Cardiac fibroblast (primary cell): ENCODE measurements at places on chromosomes 1 and 21.

GRCh38 chr1:47515164-47515789 is 77.4 kb downstream of the FOXD2 start:
- no peak for DNase-seq

DNA sequence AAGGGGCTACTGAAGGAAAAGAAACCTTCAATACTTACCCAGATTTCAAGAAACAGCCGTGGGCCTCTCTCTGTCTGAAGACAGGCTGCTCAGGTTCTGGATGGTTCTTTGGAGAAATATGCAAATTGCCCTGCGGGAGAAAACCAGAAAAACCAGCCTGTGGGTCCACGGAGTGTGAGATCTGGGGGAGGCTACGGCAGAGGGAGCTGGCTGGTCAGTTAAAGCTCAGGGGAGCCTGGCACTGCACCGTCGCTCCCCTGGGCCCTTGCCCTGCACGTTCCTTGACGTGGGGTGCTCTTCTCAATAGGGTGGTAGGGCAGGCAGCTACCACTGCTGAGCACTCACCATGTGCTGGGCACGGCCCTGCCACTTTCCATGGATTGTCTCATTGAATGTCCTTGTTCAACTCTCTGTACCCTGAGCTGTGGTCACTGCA is 12.7 kb downstream of the TMCO4 start:
- no peak for DNase-seq

DNA sequence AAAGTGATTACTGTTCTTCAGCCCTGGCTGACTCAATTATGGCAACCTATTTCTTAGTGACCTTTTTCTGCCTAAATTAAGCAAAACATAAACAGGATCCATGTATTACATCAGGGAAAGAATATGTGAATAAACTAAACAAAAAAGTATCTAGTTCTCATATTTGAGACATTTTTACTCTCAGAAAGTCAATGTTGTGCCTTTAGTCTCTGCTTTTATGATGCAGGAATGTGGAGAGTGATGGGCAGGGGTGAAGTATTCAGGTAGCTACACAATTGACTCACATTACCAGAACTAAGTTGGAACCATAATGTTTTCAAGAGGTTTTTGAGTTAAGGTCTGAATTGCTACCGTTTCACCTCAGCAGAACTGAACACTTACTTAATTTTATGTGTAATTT is 462.7 kb upstream of the CXADR start:
- no peak for DNase-seq

GRCh38 chr1:211376807-211377470 is 50.3 kb downstream of the TRAF5 start:
- DNase-seq, result no peak

DNA sequence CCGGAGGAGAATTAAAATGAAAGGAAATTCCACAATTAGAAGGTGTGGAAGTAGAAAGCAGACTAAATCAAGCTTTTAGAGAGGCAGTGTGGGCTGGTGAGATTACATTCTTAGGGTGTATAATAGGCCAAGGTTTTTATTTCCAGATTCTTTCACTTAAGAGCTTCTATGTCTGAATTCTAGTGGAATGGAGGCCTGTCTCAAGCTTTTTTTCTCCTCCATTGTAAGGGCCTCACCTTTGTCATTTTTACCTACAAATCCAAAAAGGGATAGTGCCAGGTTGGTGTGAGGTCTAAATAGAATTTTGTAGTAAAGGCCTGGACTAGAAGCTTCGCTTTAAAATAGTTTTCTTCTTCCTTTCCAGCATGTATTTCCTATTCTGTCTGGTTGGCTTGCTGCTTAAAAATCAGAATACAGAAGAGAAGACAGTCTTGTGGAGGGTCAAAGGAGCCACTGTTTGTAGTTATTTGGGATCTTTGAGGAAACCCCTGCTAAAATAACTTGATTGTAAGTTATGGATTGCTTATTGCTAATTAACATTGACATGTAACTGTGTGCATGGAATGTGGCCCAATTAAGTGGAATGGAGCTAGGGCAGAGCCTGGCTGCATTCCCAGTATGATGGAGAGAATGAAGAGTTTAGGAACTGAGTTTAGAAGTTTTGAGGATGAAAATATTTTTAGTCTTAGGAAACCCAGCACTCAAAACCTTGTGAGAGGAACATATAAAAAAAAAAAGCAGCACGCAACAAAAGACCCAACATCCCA is 162.5 kb upstream of the B3GALT2 start:
- DNase-seq, result no peak

DNA sequence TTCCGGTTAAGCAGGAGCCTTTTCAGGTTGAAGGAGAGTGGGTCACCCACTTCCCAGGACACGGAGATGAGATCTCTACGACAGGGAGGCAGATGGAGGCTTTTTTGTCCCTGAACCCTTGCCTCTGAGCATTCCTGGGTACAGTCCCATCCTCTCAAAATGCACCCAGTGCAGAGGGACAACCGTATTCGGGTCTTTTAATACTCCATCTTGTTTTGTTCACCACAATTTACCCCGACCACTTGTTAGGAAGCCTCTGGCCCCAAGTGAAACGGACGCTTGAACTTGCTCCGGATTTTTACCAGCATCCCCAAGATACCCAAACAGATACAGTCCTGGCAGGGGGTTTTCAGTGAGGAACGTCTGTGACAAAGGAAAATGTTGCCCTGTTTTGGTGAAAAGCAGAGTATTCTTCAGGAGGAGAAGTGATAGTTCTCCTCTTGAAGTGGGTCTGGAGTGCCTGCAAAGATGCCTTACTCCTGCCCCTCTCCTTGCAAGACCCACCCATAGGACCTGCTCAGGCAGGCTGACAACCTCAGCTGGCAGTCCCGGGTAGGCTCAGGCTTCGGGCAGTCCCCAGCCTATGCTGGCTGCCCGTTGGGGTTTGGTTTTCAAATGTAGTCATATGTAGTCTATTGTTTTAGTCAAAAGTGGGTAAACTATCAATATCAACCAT is 669 bp upstream of the ARL8A start:
- no peak for DNase-seq

DNA sequence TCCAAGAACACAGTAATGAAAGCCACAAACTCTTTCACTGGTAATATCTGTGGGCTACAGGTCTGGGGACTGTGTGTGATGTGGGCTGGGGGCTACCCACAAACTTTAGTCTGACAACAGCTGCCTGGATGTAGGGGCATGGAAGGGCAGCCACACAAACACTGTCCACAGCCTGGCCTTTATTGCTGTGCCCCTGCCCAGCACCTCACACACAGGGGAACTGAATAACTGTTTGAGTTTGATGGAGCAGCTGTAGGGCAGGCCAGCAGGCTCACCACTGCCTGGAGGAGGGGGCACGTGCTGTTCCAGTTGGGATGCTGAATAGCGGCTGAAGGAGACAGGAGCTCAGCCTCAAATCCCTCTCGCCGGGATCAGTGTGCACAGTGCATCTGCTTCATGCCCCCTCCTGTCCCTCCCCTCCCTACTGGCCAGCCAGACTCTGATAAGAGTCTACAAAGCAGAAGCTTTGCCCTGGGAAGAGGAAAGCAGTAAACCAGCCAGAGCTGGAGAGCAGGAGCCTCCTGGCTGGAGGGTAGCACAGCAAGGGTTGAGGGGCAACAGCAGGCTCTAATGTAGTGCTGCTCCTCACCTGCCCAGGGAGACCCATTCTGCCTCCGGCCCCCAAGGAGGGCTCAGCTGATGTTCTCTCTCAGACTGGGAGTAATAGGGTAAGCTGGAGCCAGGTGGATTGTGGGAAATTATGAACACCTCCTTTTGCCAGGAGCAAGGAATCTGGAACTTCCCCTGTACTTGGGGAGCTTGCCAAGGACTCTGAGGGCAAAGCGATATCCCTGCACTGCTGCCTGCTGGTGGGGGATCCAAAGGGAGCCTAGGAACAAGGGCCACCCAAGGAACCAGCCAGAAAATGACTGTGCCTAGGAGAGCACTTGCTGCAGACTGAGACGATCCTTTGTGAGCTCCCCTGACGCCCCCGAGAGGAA is 70.2 kb upstream of the GOLT1A start:
- DNase-seq, result no peak

- DNase-seq, result peak; percentile 40
Measured at GRCh38 chr1:69991644-69992043, 213.7 kb downstream of the LRRC40 start.

DNA sequence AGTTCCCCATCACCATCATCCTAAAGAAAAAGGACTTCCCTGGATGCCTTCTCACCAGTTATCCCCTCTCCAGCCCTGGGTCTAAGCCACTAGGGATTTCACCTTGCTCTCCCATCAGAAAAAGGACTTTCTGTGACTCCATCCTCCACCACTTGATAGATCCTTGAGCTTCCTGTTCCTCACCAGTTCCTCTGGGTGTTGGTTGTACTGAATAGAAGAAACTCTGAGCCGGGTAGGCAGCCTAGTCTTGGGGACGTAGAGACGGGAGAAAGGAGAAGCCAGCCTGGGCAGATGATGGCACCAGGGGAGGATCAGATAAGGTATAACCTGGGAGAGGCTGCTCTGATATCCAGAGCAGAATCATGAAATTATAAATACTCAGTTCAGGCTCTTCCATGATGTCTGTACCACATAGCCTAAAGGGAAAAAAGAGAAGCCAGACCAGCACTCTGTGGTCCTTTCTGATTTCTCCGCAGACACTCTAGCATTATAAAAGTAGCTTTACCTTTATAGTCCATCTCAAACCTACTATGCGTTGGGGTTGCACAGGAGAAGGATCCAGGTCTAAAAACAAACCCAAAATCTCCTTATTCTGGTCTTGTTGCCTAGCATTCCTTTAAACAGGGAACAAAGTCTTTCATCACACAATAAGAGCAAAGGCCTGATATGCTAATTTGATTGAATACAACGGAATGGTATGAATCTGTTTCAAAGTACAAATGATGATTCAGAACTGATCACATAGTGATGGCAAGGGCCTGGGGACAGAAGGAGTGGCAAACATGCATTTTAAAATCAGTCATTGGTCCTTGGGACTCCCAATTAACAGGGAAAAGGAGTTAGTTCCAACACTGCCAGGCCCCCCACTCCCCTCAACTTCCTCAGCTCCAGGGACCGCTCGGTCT is 1.2 kb upstream of the CD34 start:
- no peak for DNase-seq

- DNase-seq, result no peak
Measured at GRCh38 chr21:42684109-42684916, 30.9 kb downstream of the PDE9A start.

DNA sequence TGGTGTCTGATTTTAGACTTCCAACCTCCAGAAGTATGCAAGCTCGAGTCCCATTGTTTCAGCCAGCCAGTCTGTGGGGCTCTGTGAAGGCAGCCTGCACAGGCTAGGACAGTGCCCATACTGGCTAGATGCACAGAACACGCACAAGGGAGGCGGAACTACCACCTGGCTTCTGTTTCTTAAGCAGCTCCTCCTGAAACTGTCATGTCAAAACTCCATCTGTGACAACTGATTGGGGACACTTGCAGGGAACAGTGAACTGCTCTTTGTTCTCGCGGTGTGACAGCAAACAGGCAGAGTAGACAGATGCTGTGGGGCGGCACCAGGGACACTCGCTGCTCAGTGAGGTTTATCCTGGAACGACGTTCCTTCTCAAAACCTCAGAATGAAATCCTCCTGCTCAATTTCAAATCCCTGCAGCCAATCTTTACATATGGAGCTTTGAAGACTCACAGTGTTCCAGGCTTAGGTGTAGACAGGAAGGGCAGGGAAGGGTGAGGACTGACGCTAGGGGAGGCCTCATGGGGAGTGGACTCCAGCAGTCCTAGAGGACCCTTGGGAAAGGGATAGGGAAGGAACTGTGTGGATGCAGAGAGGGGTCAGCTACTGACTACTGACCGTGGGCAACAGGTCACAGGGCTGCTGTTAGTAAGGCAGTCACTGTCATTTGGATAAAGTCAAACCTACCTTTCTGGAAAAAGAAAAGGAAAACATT is 73.8 kb downstream of the ERG start:
- no peak for DNase-seq

DNA sequence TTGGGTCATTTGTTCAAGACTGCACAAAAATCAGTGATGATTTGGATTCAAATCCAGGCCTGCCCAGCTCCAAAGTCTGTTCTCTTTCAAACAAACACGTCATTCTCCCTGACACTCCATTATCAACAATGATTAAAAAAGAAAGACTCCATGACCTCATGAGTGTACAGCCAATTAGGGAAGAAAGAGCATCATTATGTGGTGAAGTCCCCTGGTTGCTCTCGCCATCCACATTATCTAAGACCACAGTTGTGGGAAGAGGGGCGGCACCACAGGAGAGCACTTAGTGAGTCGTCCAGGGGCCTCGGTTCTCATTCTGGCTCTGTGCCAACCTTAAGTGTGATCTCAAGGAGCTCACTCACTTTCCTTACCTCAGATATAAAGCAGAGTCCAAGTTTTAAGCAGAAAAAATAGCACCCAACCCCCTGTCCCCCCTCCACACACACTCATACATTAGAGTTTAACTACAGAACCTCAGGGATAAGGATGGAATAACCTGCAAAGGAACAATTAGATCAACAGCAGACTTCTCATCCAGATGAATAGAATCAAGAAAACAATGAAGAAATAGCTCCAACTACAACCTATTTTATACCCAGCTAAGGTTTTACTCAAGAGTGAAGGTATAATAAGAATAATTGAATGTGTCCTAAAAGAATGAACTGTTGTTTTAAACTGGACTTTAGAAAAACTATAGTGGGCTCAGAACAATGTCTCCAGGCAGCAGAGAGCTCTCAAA is 47.8 kb downstream of the COL6A1 start:
- peak; percentile 47 for DNase-seq

DNA sequence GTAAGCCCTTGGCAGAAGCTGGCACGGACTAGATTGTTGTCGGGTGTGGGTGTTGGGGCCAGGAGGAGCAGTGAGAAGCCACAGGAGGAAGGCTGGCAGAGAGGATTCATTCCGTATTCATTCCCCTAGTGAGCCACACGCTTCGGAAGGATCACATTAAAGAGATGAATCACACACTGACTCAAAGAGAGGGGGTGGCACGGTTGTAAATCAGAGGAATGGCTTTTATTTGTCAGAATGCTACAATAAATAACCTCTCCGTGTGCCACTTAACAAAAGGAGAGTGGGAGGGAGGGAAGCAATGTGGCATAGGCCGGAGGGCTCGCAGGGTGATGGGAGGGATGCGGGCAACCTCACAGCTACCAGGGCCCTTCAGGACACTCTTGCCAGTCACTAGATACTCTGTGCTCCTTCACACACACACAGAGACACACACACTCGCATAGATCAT is 135.5 kb downstream of the HIVEP3 start:
- peak; percentile 61 for DNase-seq
